ENCODE measurements at places on chromosomes 16 and 17.

DNA sequence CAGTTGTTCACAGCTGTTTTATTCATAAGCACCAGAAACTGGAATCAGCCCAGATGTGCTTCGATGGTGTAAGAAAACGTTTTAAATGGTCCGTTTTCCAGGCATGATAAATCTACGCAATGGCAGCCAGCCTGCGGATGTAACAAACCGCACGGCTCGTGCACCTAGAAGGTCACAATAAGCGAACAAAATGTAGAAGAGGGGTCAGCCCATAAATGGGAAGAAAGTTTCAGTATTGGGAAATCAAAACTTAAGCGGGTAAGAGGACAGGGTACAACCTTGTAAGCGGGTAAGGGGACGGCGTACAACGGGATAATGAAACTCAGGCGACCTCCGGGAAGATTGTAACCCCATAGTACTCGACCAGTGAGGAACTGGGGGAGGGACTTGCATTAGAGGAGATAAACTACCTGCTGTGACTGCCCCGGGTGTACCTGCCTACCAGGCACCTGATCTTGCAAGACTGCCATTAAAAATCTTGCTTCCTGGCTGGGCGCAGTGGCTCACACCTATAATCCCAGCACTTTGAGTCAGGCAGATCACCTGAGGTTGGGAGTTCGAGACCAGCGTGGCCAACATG is 66.6 kb downstream of the ANKRD11 start:
- no peak for DNase-seq

GRCh38 chr17:31391496-31391949 is at the start of gene RAB11FIP4:
Gene RAB11FIP4, plus strand, starts transcription at chr17:31391675. Its CDS starts 178 bp downstream, at chr17:31391853.
- DNase-seq = no peak

DNA sequence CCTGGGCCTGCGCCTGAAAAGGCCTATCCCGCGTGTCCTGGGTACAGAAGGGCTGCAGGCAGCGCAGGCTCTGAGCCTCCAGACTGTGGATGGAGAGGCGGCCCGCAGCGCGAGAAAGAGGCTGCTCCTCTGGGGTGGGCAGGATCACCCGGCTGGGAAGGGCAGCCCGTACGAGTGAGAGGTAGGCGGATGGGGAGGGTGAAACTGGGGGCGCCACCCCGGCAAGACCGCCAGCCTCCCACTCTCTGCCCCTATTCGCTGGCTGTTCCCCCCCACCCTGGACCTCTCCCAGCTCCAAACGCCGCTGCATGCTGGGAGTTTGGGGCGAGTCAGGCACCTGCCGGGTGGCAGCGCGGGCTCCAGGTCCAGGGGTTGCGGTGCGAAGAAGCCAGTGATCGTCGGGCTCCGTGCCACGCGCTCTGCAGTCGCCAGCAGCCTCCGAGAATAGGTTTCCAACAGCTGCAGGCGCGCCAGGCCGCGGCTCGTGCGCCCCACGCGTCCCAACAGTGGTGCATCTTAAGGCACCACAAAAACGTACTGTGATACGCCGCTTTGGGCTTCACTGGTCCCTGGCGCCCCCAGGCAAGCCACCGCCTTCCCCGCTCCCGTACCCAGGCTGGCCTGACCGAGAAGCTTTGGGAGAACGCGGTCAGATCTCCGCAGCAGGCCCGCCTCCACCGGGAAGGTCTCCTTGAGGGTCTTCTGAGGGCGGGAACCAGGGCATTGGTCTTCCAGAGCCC is 1.1 kb downstream of the NOXO1 start:
- DNase-seq = no peak

DNA sequence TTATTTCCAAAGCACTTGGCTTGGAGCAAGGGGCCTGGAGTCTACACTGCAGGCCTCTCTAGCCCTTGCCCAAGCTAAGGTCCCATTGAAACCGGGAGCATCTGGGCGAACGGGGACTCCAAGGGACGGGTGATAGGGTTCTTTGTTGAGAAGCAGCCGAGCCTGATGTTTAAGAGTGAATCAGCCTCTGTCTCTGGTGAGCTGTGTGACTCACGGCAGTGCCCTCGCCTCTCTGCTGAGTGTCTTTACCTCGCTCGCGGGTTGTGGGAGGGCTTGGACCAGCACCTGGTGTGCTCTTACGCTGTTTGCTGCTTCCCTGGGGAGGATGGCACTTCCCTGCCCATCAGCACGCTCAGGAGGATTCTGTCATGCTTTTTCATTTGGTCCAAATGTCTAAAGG is 1.3 kb downstream of the HGS start:
- peak; percentile 41 for DNase-seq

DNA sequence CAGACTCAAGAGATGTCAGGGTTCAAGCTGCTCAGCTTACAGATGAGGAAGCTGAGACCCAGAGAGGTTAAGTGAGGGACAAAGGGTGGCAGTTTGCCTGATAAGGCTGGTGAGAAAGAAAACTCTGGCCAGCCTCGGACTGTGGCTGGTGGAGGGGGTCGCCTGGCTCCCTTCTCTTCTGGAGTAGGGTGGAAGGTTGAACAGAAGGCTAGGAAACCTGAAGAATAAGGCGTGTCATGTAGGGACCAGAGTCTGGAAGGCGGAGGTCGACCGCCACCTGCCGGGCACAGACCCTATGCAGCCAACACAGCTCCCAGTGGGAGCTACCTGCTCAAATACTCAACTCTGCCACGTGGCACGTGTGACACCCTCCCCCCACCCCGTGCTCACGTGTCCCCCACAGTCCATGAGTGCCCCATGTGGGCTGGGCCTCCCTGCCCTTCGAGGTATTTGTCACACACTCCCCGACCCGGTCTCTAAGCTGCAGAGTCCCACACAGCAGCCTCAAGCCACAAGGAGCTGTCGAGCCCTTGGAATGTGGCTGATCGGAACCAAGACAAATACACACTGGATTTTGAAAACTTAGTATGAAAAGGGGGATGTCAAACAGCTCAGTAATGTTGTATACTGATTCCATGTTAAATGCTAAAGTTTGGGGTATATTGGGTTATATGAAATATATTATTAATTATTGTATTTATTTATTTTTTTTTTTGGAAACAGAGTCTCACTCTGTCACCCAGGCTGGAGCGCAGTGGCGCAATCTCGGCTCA is 11.8 kb downstream of the HID1 start:
- DNase-seq = no peak

DNA sequence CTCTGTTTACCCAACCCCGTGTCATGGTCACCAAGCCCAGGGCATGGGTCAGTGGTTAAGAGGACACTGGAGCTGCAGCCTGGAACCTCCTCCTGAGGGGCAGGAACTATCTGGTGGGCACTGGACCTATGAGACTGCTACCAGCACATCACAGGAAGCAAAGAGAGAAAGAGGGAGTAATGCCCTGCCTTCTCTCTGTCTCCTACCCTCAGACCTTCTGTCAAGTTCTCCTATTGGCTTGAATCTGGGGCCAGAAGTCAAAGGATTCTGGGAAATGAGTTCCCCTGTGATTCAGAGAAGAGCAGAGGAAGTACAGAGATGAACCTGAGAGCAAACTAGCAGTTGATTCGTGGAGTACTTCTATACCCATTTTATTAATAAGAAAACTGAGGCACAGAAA is 123.0 kb upstream of the GNAO1 start:
- DNase-seq = no peak

GRCh38 chr17:78421534-78422266 is 43.3 kb downstream of the PGS1 start:
- peak; percentile 73 for DNase-seq

- DNase-seq = no peak
Measured at GRCh38 chr17:81712468-81713003, 452 bp downstream of the SLC25A10 start.

DNA sequence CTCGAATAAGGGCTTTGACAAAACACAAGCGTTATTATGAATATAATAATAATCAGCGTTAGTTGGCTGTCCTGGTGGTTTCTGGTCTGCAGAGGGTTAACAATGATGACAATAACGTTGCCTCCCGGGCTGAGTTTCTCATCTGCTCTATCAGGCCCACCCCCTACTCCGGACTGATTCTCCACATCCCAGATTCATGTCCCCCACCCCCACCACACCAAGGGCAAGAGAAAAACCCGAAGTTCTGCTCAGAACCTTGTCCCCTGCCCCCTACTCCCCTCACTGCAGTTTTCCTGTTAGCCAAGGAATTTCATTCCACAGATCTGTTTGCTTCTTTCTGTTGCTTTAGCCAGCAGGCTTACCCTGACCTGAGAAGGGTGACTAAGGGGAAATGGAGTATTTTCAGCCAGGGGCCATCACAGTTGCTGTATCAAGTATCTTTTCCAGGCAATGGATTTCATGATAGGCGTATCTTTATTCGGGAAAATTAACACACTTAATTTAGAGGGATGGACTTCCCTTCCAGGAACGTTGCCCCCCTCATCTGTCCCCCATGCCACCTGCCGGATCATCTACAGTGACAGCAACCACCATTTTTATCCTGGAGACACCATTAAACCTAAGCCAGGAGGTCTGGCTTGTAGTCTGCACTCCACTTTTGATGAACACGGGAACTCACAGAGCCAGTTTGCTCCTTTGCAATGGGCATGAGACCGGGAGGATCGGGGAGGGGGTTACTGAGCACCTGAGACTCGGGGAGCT is 23.7 kb downstream of the ALOX15 start:
- no peak for DNase-seq

- DNase-seq = no peak
Measured at GRCh38 chr17:66135219-66135618, 56.7 kb downstream of the CEP112 start.

- no peak for DNase-seq
Measured at GRCh38 chr17:1367351-1367745, 32.7 kb downstream of the YWHAE start.

GRCh38 chr16:79865918-79866317 is 265.4 kb upstream of the MAF start:
- DNase-seq = no peak

- DNase-seq = no peak
Measured at GRCh38 chr17:38921756-38922411, 3.5 kb upstream of the LASP1NB start.

GRCh38 chr17:3482852-3483251 is 7.1 kb downstream of the ASPA start:
- no peak for DNase-seq

DNA sequence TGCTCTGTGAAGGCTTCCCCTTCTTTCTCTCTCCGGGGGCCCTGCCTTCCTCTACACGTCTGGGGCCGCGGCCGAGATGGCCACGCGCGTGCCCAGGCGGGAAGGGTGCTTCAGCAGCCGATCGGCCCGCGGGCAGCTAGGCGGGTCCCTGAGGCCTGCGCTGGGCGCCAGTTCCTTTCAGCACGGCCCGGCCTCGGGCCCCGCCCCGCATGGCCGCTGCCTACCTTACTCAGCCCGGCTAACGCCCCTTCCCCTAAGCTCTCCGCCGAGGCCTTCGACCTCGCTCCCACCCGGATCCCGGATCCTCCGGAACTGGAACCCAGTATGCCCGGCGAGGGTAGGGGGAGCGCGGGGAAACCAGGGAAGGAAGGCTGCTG is 335 bp downstream of the TMEM11 start:
- no peak for DNase-seq
